HFFc6 (cell line): ENCODE measurements at places on chromosomes 4 and X. TPM values are rescaled to one million over a fixed set of nuclear protein-coding genes. Genes with fewer than 3 reads are reported as not detected.
A peak's percentile ranks its signal among the peaks of the same experiment; 100 is the strongest.

The ZNF141 gene
- total RNA-seq: 0.52 to 2.8 TPM (median 2.6 TPM) in 3 replicates

GRCh38 chrX:129125122-129125914, 398.0 kb downstream of the SMARCA1 start:
- no peak overlapping the region for H3K4me3 ChIP-seq
- no peak for DNase-seq
- H3K4me1 ChIP-seq: no peaks in the 10 kb centered on the region
- H3K27ac ChIP-seq: no peak overlapping the region
- no peaks in the 10 kb centered on the region; the same call in 1 of the 2 replicates for H3K27me3 ChIP-seq
- no peaks in the 10 kb centered on the region for H3K36me3 ChIP-seq

DNA sequence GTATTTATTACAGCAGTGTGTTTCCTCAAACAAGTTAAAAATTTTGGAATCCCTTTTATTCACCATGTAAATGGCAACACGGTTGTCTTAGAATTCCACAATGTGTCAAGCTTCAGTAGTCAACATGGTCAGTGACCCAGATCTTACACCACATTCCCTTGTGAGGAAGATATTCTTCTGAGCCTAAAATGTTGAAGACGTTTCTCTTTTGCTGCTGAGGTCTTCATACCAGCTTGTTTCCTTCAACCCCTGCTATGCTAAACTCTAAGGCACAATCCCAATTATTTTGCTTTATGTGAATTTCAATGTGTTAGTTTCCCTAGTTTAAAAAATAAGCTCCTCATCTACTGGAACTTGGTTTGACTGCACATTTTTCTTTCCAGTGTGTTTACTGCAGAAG, 17.6 kb upstream of the LDB2 start:
- H3K27ac ChIP-seq: no peak overlapping the region
- no peak overlapping the region for H3K4me3 ChIP-seq
- 0 out of 2 replicates have a peak, but pooled peaks cover 1% of the 10 kb centered on the region for H3K27me3 ChIP-seq

DNA sequence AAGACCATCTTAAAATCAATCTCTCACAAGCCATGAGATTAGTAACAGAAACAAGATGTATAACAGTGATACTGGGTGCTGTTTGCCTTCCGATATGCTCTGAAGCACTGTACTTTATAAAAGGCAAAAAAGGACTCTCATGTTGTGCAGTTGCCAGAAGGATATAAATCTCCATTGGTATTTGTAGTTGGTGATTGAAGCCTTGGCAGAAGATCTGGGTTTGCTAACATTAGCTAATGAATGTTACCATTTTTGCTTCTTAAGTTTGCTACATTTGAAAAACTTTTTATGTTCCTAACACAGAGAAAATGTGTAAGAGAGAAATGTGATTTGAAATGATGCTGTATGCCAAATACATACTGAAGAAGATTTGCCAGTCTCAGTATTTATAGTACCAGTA, 44.4 kb downstream of the RAP1GDS1 start:
- H3K4me3 ChIP-seq: no peak overlapping the region
- H3K27me3 ChIP-seq: no peaks in the 10 kb centered on the region; the same call in 1 of the 2 replicates
- peaks cover 34% of the 10 kb centered on the region for H3K36me3 ChIP-seq
- DNase-seq: no peak

- no peaks in the 10 kb centered on the region for H3K4me1 ChIP-seq
- H3K27me3 ChIP-seq: no peaks in the 10 kb centered on the region
- no peak overlapping the region for H3K4me3 ChIP-seq
- H3K36me3 ChIP-seq: no peaks in the 10 kb centered on the region
Measured at GRCh38 chr4:27267339-27267969, 406.8 kb downstream of the STIM2 start.

GRCh38 chr4:153260132-153260531, 55.9 kb downstream of the TRIM2 start:
- H3K27ac ChIP-seq: peak overlapping the region; percentile 11; the same call in 1 of the 2 replicates
- H3K4me1 ChIP-seq: peaks cover 28% of the 10 kb centered on the region
- H3K4me3 ChIP-seq: peak overlapping the region; percentile 16; the same call in 1 of the 2 replicates
- no peaks in the 10 kb centered on the region for H3K27me3 ChIP-seq
- H3K36me3 ChIP-seq: peaks cover 8% of the 10 kb centered on the region; the same call in 1 of the 2 replicates

The AMTN gene
- not detected in 3 replicates for total RNA-seq

DNA sequence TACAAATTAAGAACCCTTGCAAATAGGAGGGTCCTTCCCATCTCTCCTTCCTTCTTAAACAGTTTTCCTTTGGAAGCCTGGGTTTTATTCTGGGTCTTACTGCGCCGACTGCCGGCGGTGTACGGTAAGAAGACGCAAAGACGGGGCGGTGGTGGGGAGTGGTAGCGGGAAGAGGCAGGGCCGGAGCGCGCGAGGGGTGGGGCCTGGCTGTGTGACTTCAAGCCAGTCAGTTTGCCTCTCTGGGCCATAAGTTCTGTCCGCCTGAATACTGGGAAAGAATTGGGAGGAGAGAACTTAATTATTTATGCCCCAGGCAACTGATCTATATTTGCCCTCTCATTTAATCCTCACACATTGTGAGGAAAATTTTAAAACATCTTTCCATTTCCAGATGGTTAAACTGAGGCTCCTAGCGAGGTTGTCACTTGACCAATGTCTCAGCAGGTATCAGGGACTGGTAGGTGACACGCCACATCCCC, 726 bp upstream of the KANTR start:
- peak overlapping the region; percentile 92 for H3K4me3 ChIP-seq
- H3K27me3 ChIP-seq: no peaks in the 10 kb centered on the region; the same call in 1 of the 2 replicates

DNA sequence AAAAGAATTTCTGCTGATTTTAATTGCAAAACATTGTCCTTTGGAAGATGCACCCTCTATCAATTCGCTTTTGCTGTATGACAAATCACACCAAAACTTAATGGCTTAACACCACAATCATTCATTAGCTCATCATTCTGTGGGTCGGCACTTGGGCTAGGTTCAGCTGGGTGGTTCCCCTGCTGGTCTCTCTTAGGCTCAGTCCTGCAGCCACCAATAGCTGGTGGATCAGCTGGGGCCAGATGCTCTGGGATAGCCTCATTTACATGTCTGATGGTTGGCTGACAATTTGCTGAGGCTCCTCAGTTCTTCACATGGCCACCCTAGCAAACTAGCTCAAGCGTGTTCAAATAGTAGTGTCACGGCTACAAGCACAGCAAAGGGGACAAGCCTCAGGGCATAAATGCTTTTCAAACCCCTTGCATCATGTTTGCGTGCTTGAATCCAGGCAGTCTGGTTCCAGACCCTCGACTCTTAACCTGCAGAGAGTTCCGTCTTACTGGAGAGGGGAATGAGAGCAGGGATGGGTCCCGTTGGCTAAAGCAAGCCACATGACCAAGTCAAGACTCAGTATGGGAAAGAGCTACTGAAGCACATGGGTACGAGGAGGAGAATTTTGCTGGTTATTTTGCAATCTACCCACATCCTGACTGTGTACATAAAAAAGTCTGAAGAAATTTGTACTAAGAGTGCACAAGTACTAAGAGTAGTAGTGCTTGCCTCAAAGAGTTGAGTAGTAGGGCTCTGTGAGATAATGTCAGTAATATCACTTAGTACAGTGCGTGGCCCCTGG, 7.5 kb upstream of the ACSL1 start:
- no peak overlapping the region for H3K27ac ChIP-seq
- no peaks in the 10 kb centered on the region for H3K36me3 ChIP-seq
- DNase-seq: no peak
- H3K4me3 ChIP-seq: no peak overlapping the region
- H3K4me1 ChIP-seq: peaks cover 8% of the 10 kb centered on the region; the same call in 1 of the 2 replicates

DNA sequence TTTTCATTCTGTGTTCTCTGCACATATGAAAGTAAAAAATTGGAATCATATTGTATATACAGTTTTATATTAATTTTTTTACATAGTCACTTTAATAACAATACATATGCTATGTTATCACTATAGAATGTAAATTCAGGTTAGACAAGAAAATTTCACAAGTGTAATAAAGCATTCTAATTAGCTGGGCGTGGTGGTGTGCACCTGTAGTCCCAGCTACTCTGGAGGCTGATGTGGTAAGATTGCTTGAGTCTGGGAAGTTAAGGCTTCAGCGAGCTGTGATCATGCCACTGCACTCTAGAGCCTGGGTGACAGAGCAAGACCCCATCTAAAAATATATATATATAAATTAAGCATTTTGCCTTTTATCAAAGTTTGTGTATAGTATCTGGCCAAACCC, 95.7 kb downstream of the ANXA3 start:
- no peak overlapping the region for H3K4me3 ChIP-seq
- no peak overlapping the region for H3K27ac ChIP-seq
- H3K4me1 ChIP-seq: peaks cover 81% of the 10 kb centered on the region
- H3K36me3 ChIP-seq: no peaks in the 10 kb centered on the region
- no peaks in the 10 kb centered on the region; the same call in 1 of the 2 replicates for H3K27me3 ChIP-seq

The RAB33A gene
- 0.46 to 0.53 TPM in 2 of 3 replicates, not detected in the other for total RNA-seq

The PPARGC1A gene
- total RNA-seq: not detected in 3 replicates

DNA sequence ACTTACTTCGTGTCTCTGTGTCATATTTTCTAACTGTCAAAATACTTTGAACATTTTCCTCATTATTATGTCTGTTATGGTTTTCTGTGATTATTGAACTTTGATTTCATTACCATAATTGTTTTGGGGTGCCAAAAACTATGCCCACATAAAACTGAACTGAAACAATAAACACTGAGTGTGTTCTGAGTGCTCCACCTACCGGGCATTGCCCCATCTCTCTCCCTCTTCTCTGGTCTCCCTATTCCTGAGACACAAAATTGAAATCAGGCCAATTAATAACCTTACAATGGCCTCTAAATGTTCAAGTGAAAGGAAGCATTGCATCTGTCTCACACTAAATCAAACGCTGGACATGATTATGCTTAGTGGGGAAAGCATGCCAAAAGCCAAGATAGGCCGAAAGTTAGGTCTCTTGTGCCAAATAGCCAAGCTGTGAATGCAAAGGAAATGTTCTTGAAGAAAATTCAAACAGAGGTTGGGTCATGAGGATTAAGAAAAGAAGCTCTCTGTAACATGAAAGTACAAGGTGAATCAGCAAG, 972.3 kb downstream of the PCDH7 start:
- no peak overlapping the region for H3K27ac ChIP-seq
- H3K4me1 ChIP-seq: no peaks in the 10 kb centered on the region
- no peaks in the 10 kb centered on the region for H3K27me3 ChIP-seq
- DNase-seq: no peak
- H3K4me3 ChIP-seq: no peak overlapping the region
- no peaks in the 10 kb centered on the region for H3K36me3 ChIP-seq

The NAP1L5 gene
- 18.3 and 18.4 TPM in 2 replicates for total RNA-seq

DNA sequence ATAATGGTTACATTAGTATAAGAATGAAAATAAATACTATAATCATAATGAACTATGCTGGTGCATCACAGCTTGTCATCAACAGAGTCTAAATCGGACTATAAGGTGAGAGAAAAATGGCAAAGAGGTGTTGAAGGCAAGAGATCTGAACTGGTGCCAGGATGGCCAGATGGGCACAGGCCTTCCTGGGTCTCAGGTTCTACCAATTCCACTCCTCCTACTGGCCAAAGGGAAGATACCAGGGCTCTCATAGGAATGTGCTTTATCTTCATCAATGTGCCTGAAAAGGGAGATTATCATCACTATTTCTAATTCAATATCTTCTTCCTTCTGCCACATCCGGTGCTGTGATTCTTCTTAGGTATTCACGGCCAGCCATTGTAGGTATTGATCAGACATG, 107.6 kb downstream of the GASK1B start:
- peaks cover 17% of the 10 kb centered on the region for H3K4me1 ChIP-seq
- H3K36me3 ChIP-seq: no peaks in the 10 kb centered on the region
- no peak for DNase-seq
- H3K4me3 ChIP-seq: no peak overlapping the region
- no peak overlapping the region for H3K27ac ChIP-seq
- H3K27me3 ChIP-seq: no peaks in the 10 kb centered on the region

- no peak for DNase-seq
- peaks cover 2% of the 10 kb centered on the region for H3K27me3 ChIP-seq
- H3K4me3 ChIP-seq: no peak overlapping the region
- H3K4me1 ChIP-seq: peaks cover 10% of the 10 kb centered on the region
- no peaks in the 10 kb centered on the region for H3K36me3 ChIP-seq
Measured at GRCh38 chr4:87559090-87559837, 30.1 kb upstream of the SPARCL1 start.

The DUSP9 gene
- total RNA-seq: not detected in 3 replicates

The KLHL13 gene
- total RNA-seq: 0.14 TPM in 1 of 2 replicates, not detected in the other

DNA sequence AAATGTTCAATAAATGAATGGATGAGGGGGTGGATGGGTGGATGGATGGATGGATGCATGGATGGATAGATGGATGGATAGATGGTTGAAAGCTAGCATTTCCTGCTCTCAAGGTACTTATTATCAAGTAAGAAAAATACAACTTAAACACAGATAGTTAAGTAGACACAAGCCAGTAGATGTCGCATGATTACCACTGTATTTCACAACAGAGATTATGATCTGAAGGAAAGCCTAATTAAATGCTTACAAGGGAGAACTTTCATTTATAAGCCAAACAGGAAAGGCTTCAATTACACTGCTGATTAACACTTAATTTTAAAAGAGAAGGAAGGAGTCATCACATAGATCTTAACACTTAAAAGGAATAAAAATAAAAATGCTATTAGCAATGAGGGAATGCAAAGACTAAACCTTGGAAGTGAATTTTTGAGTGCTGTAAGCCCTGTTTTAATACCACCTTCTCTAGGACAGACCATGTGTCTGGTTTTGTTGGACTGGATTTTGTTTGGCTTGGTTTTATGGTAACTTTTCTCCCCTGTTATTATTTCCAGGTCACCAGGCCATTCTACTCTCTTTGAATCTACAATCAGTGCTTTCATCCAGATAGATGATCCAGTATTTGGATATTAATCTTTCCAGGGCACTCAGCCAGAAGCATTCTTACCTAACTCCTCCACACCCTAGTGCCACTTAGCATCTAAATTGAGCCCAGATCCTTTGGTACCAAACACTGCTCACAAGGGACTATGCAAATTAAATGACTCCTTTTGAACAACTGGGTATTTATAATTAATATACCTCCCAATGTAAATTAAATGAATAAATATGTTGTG, 75.5 kb upstream of the SLC39A8 start:
- H3K27me3 ChIP-seq: peaks cover 1% of the 10 kb centered on the region
- no peaks in the 10 kb centered on the region for H3K36me3 ChIP-seq
- H3K4me3 ChIP-seq: no peak overlapping the region
- no peak overlapping the region for H3K27ac ChIP-seq
- peak; percentile 40 for DNase-seq
- peaks cover 8% of the 10 kb centered on the region for H3K4me1 ChIP-seq

The CWH43 gene
- not detected in 3 replicates for total RNA-seq

- H3K4me3 ChIP-seq: no peak overlapping the region
- peaks cover 20% of the 10 kb centered on the region for H3K4me1 ChIP-seq
- H3K27me3 ChIP-seq: peaks cover 5% of the 10 kb centered on the region; the same call in 1 of the 2 replicates
- no peaks in the 10 kb centered on the region for H3K36me3 ChIP-seq
- DNase-seq: no peak
Measured at GRCh38 chr4:121769341-121769740, 4.4 kb upstream of the SMIM43 start.

- no peak overlapping the region for H3K4me3 ChIP-seq
- H3K4me1 ChIP-seq: peaks cover 81% of the 10 kb centered on the region
- peaks cover 11% of the 10 kb centered on the region for H3K27me3 ChIP-seq
Measured at GRCh38 chr4:118284169-118284568, 68.6 kb downstream of the PRSS12 start.

GRCh38 chrX:154714925-154715324, 36.0 kb downstream of the GAB3 start:
- no peaks in the 10 kb centered on the region for H3K36me3 ChIP-seq
- peaks cover 34% of the 10 kb centered on the region for H3K4me1 ChIP-seq
- no peak overlapping the region for H3K27ac ChIP-seq
- H3K4me3 ChIP-seq: no peak overlapping the region
- peak; percentile 33 for DNase-seq
